ENCODE measurements at places on chromosomes 5 and 9.

GRCh38 chr9:133484671-133485437 is 6.0 kb upstream of the SLC2A6 start:
- no peak for DNase-seq

DNA sequence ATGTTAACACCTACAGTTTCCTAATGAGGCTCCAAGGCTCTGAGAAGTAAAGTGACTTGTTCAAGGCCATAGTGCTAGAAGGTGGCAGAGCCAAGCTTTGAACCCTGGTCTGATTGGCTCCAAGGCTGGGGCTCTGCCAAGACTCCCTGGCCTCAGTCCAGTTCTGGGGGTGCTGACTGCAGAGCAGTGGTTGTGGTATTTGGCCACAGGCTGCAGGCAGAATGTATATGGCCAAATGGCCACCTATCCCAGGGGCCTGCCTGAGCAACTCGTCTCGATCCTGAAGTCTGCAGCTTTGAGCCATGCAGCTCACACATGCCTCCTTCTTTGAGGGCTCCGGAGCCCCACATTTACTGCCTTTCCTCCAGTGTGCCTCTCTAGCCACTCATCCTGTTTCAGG is 9.7 kb upstream of the NEK6 start:
- no peak for DNase-seq

- no peak for DNase-seq
Observed at GRCh38 chr5:140969880-140970279, 3.6 kb downstream of the PCDHAC2 start.

DNA sequence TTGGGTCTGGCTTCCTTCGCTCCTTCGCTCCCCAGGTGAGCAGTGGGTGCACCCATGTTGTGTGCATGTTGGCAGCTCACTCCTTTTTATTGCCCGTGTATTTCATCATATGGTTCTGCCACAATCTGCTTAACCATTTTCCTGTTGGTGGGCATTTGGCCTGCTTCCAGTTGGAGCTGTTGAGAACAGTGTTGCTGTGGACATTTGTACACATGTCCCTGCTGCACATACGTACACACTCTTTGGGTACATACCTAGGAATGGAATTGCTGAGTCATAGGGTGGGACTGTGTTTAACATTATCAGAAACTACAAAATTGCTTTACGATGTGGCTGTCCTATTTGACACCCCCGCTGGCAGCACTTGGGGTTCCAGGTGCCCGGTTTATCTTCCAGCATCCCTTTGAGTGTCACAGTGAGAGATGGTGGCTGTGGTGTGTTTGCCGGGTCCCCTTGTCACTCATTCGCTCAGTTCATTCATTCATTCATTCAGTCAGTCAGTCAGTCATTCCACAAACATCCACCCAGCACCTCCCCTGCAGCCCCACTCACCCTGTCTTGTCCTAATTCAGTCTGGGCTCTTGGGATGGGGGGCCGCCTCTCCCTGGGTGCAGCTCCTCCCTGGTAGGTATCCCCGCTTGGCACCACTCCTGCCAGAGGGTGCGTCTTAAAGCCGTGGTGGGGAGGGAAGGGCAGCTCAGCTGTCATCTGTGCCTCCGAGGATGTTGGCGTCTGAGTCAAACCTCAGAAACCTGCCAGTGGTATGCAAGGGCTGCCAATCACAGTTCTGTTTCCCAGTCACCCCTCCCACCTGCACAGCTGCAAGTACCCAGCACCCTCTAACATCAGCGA is 7.9 kb upstream of the FIBCD1 start:
- no peak for DNase-seq

DNA sequence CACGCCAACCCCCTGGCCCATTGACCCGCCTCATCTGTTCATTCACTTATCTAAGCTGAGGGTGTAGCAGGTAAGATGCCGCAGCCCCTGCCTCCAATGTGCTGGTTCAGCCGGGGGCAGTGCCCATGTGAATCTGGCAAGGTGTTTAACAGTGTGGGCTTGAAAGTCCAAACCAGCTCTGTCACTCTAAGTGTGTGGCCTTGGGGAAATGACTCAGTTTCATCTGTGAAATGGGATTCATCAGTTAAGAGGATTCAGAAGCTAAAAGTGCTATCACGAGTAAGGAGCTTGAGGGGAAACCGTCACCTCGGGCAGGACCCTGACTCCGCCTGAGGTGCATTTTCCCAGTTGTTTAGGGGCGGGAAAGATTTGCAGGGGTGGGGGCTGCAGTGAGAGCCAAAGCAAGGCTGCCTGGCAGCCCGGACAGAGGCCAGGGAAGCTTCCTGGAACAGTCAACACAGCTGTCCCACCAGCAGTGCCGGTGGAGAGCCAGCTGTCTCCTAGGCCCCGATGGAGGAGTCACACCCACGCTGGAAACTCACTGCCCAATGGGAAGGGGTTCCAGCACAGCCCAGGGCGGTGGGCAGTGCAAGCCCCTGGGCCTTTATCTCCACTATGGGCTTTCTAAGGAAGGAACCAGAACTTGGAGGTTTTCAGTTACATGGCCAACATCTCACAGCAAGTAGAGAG is 9.7 kb upstream of the URM1 start:
- DNase-seq, result no peak

DNA sequence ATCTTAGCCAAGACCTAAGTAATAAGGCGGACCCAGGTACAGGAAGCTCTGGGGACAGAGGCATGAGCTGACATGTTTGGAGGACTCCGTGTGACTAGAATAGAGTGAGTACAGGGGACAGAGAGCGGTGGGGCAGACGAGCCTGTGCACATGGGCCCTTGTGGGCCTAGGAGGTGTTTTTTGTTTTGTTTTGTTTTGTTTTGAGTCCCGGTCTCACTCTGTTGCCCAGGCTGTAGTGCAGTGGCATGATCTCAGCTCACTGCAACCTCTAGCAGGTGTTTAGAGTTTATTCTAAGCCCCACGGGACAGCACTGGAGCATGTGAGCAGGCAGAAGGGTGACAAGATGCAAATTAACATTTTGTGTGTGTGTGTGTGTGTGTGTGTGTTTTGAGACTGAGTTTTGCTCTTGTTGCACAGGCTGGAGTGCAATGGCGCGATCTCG is 3.1 kb upstream of the EEIG1 start:
- no peak for DNase-seq

GRCh38 chr5:36096486-36096885 is 29.8 kb upstream of the UGT3A2 start:
- DNase-seq, result no peak

- no peak for DNase-seq
Observed at GRCh38 chr5:142425286-142426065, 100.7 kb upstream of the SPRY4 start.

- DNase-seq, result no peak
Observed at GRCh38 chr5:32074401-32074800, 99.7 kb downstream of the GOLPH3 start.

GRCh38 chr9:93088656-93089015 is 7.4 kb upstream of the CARD19 start:
- no peak for DNase-seq

- no peak for DNase-seq
Observed at GRCh38 chr9:136771907-136772415, 7.6 kb upstream of the LCN15 start.

GRCh38 chr5:35926389-35927051 is 11.9 kb downstream of the CAPSL start:
- no peak for DNase-seq

- DNase-seq, result no peak
Observed at GRCh38 chr5:161549106-161549505, 2.6 kb upstream of the GABRB2 start.

DNA sequence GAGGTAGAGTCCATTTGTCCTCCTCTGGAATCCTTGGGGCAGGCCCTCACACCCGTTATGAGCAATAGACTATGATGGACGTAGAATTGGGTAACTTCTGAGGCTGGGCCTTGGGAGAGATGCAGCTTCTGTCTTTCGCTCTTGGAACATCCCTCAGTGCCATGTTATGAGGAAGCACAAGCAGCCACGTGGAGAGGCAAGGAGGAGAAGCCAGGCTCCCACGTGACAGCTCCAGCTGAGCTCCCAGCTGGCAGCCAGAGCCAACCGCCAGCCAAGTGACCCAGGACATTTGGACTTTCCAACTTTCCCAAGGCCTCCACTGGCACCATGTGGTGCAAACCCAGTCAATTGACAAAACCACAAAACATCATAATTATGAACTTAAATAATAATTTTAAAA is 43.0 kb upstream of the BOD1 start:
- no peak for DNase-seq

DNA sequence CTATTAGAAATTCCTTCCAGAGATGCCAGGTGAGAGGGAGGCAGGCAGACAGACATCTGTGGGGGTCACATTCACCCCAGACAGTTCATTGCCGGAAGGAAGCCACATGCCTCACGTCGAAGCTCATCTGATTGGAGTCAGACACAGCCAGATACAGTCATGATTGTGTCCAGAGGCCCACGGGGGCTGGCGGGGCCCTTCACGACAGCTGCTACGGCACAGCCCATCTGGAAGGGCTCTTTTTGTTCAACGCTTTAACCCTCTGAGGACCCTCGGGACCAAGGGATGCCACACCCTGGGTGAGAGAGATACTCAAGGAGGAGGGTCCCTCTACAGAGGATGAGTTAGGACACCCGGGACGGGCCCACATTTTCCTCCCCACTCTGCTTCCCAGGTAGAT is 31.9 kb upstream of the GABRP start:
- no peak for DNase-seq

DNA sequence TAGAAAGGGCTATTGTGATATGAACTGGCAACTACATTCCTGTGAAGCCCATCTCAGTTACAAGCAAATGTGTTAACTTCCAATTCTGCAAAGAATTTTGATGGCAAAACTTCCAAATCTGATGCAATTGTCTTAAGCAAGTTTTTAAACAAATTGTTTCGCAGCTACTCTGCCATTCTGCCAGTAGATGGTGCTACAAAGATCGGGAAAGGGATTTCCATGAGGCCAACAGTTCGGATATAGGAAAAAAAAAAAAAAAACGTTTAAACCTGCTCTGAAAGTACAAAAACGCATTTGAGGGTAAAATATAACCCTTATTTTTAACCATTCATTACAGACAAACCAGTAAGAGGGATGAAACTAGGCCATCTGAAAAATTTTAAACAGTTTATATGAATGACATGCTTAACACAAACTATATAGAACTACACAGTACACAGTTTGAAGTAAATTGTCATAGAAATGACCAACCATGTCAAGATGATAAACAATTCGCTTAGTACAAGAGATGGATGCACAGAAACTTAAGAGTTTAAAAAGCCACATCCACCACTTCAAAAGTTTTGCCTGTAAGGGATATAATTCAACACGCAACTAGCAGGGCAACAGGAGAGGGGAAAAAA is 2.2 kb downstream of the HNRNPA0 start:
- DNase-seq, result no peak

All from NCI-H2107 (cell line).